Lower lobe of right lung (tissue), 2 donors: ENCODE measurements at places on chromosomes 1 and 21. TPM values are rescaled to one million over a fixed set of nuclear protein-coding genes. Genes with fewer than 3 reads are reported as not detected.

Gene SFT2D2
- total RNA-seq = 74.6 TPM

Gene RORC
- total RNA-seq = 21.7 TPM

DNA sequence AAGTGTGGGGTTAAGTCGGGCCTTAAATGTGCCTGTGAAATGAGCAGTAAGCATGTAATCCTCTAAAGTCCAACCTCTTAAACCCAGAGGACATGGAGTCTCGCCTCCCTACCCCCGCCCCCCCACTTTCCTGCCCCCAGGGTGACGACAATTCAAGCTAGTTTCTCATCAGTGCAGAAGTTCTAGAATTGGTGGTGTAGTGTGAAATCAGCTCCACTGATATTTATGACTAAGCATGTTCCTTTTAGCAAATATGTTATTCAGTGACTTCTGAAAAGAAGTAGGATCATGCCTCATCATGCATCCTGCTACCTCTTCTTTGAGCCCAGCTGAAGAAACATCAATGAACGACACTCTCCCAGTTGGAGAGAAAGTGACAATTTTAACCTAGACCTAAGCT is 2.6 kb upstream of the ABCB10 start:
- H3K27me3 ChIP-seq = no peaks in the 10 kb centered on the region
- H3K4me1 ChIP-seq = peaks cover 32% of the 10 kb centered on the region
- no peak for DNase-seq

DNA sequence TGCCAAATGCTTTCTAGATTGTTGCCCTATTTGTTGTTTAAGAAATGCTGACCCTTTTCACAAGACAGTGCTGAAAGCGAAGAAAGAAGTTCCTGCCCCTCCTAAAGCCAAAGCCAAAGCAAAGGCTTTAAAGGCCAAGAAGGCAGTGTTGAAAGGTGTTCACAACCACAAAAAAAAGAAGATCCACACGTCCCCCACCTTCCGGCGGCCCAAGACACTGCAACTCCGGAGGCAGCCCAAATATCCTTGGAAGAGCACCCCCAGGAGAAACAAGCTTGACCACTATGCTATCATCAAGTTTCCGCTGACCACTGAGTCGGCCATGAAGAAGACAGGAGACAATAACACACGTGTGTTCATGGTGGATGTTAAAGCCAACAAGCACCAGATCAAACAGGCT is 55.7 kb downstream of the PSMG1 start:
- H3K27me3 ChIP-seq = no peaks in the 10 kb centered on the region
- H3K4me3 ChIP-seq = no peak overlapping the region
- DNase-seq = no peak
- peaks cover 10% of the 10 kb centered on the region for H3K4me1 ChIP-seq
- H3K36me3 ChIP-seq = no peaks in the 10 kb centered on the region
- H3K27ac ChIP-seq = no peak overlapping the region

- no peak overlapping the region for H3K4me3 ChIP-seq
- H3K36me3 ChIP-seq = peaks cover 8% of the 10 kb centered on the region
- peaks cover 48% of the 10 kb centered on the region for H3K4me1 ChIP-seq
- no peaks in the 10 kb centered on the region for H3K27me3 ChIP-seq
- no peak overlapping the region for H3K27ac ChIP-seq
- no peak for DNase-seq
These were observed 2.7 kb downstream of the DUSP10 start for GRCh38 chr1:221739018-221739676.

DNA sequence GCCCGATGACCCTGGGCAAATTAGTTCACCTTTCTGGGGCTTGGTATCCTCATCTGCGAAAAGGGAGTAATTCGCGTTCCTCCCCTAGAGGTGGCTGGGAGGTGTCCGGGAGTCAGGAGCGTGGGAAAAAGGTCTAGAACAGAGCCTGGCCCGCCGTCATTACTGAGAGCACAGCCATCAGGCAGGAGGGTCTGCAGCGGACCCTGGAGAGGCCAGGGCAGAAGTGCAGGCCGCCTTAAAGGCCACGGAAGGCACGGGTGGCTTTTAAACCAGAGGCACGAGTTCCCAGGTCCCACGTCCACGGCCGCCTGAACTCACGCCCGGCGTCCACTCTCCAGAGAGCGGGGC is 850 bp downstream of the PANK4 start:
- H3K27ac ChIP-seq = peak overlapping the region; percentile 75
- H3K4me1 ChIP-seq = peaks cover 62% of the 10 kb centered on the region
- DNase-seq = no peak
- peak overlapping the region; percentile 95 for H3K4me3 ChIP-seq

GRCh38 chr21:41631564-41632461 is 123.9 kb upstream of the TMPRSS2 start:
- no peaks in the 10 kb centered on the region for H3K36me3 ChIP-seq
- peak; percentile 75 for DNase-seq
- no peaks in the 10 kb centered on the region for H3K4me1 ChIP-seq
- H3K4me3 ChIP-seq = no peak overlapping the region

DNA sequence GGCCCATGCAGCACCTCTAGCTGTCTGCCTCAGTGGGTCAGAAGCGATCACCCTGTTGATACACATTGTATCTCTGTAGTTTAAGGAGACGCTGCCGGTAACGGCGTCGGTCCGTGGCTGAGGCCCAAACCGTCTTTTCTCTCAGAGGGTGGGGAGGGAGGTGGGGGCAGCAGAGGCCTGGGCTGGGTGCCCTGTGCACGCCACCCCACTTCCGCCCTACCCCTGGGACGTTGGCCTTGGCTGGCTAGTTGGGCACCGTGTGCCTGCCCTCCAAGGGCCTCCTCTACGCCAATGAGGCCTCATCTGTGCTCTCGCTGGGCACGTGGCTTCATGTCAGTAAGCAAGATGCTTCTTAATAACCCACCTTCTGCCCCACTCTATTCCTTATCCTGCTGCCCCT is 9.4 kb downstream of the ZC3H12A start:
- H3K27ac ChIP-seq = peak overlapping the region; percentile 51
- peaks cover 56% of the 10 kb centered on the region for H3K36me3 ChIP-seq

GRCh38 chr21:45551783-45552695 is 9.8 kb upstream of the SLC19A1 start:
- peaks cover 27% of the 10 kb centered on the region for H3K4me1 ChIP-seq
- H3K4me3 ChIP-seq = no peak overlapping the region
- H3K27ac ChIP-seq = peak overlapping the region; percentile 81
- peak; percentile 46 for DNase-seq
